ENCODE measurements at places on chromosomes 4 and X. TPM values are rescaled to one million over a fixed set of nuclear protein-coding genes. Genes with fewer than 3 reads are reported as not detected.

DNA sequence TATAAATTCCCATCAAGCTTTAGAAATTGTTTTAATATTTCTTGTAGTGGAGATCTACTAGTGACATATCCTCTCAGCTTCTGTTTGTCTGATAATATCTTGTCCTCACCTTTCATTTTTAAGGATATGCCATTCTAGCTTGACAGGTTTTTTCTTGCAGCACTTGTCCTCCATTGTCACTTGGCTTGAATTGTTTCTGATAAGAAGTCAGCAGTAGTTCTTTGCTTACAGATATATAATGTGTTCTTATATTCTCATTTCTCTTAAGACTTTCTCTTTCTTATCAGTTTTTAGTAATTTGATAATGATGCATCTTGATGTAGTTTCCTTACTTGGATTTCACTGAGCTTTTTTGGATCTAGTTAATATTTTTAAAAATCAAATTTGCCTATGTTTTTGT, 120.6 kb upstream of the NUDT6 start:
- DNase-seq, result no peak

The HAUS7 gene
- total RNA-seq, result 27.7 TPM

DNA sequence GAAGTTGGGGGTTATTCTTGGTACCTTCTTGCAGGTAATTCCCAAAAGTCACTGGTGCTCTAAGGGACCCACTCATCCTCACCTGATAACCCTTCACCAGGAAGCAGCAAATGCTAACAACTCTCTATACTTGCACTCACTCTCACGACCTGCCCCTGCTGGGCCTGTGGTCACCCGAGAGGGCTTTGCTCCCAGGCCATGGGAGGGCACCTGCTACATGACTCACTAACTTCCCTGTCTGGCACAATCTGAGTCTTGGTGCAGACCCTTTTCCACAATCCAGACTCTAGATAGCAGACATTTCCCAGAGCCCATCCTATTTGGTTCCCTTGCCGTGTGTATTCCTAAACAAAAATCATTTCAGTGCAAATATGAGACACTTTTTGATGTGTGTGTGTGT, 403.8 kb upstream of the FAT1 start:
- DNase-seq, result no peak

GRCh38 chr4:173362666-173363065, 8.1 kb upstream of the SAP30 start:
- no peak for DNase-seq

The PRKG2 gene
- not detected for total RNA-seq

DNA sequence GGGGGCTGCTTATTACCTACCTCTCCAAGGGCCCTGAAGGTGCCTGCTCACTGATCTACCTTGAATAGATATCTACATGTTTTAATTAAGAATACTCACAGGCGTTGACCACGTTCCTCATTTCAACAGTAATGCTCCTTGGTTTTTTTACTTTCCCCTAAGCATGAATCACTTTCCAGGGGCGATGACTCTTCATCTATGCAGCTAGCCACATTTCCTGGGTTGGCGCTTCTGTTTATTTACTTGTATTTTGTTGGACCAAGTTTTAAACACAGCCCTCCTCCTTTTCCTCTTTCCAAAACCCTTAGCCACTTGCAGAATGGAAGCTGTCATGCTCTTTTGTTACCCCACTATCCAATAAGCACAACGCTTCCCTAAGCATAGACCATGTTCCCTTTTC, 50.8 kb downstream of the CBLL2 start:
- DNase-seq, result no peak

DNA sequence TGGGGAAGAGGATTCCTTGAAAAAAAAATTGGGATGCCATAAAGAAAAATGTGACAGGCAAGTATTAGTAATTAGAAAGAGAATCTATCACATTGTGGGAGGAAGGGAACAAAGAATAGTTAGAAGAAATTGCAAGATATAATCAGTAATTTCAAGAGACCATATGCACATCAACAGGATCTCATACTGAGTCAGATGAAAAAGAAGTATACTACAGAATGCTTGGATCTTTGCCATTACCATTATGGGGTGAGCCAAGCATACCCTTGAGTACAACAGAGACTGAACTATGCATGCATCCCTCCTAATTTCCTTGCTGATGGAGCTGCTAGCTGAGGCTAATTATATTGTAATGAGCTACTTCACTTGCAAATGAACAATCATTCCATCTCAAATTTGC, 287.6 kb downstream of the PAPSS1 start:
- no peak for DNase-seq

DNA sequence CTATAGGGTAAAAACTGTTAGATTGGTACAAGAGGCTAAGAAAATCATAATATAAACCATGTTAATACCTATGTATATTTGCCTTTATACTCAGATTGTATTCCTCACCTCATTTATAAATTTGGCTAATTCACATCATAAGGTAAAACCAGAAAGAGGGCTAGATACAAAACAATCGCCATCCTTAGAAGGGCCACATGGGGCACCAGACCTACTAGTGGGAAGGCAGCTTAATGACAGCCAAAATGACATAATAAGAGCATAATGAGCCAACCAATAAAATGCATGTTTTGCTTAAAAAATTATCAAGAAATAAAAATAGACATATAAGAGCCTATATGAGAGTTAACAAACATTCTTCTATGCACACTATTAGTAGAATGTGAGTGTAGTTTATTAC, 107.3 kb upstream of the PRDX4 start:
- no peak for DNase-seq

DNA sequence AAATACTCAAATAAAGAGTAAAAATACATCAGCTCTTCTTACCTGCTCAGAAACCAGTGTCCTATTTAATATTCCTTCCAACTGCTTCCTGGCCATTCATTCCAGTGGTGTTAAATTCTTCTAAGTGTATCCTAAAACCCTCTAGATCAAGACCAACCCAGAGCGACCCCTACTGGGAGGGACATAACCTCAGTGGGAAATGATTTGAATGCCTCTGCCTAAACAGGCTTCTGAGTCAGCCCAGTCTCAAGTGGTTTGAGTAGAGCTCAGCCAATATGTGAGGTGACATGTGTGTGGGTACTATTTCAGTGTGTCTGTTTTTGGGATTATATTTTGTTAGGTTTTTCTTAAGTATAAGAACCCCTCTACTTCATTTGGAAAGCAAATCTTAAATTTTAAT, 133.6 kb upstream of the ARHGEF9 start:
- no peak for DNase-seq

The DDX53 gene
- total RNA-seq, result not detected

The DGKK gene
- not detected for total RNA-seq
